Immature natural killer cell (primary cell): ENCODE measurements at places on chromosomes 4 and X.

DNA sequence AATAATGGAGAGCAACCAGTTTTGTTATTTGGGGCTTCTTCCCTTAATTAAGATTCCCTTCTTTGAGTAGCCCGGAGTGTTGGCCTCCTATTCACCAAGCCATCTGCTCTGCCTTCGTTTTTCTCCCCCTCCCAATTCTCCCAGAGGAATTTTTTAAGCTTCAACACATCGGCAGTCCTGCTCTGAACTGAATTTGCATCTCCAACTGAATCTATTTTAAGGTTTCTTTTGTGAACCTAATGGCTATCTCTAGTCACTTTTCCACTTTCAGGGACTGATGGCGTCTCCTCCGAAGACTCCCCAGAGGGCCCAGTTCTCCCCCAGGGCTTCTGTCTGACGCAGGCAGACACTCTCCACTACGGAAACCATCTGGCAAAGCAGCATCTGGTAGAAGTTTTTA, 280.2 kb downstream of the ADGRA3 start:
- H3K27ac ChIP-seq, result no peak overlapping the region
- H3K4me3 ChIP-seq, result no peak overlapping the region
- H3K4me1 ChIP-seq, result no peaks in the 10 kb centered on the region
- H3K27me3 ChIP-seq, result peaks cover 4% of the 10 kb centered on the region
- no peaks in the 10 kb centered on the region for H3K36me3 ChIP-seq

DNA sequence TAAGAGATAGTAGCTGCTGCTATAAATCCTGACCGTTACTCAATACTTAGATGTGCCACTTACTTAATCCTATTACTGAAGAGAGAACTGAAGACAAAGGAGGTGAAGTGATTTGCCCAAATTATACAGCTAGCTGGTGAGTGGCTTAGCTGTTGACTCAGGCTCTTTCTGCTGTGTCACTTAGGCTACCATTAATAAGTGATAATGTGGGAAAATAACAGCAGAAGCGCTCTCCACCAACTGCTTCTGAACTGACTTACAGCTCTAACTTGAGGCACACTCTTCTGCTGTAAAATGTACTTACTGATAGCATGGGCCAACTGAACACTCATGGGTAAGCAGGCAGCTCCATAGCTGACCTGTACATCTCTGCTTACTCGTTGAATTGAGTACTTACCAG, 7.5 kb upstream of the KLHL5 start:
- H3K27me3 ChIP-seq, result no peaks in the 10 kb centered on the region
- H3K4me3 ChIP-seq, result no peak overlapping the region
- H3K4me1 ChIP-seq, result peaks cover 14% of the 10 kb centered on the region
- DNase-seq, result no peak
- H3K27ac ChIP-seq, result no peak overlapping the region

DNA sequence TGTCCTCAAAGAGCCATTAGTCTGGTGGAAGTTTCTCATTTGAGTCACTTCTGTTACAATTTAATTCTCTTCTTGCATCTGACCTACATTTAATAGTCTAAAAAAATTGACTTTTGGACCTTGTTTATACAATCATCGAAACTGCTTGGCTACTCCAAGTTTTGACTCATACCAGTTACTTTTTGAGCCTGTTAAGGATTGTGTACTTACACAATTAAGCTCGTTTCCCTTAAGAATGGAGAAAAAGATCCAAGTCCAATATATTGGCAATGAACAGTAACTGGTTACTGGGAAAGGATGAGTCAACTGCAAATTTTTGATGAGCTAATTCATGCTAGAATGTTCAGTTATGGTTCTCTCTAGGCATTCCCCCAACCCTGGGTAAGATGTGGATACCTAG, 58.2 kb downstream of the DCX start:
- no peaks in the 10 kb centered on the region for H3K36me3 ChIP-seq
- H3K27ac ChIP-seq, result no peak overlapping the region
- no peak for DNase-seq
- peaks cover 10% of the 10 kb centered on the region for H3K27me3 ChIP-seq

- H3K4me1 ChIP-seq, result no peaks in the 10 kb centered on the region
- no peak overlapping the region for H3K4me3 ChIP-seq
- no peaks in the 10 kb centered on the region for H3K36me3 ChIP-seq
- no peak for DNase-seq
- H3K27ac ChIP-seq, result no peak overlapping the region
Measured at GRCh38 chr4:76376534-76376933, 44.4 kb downstream of the CCDC158 start.

DNA sequence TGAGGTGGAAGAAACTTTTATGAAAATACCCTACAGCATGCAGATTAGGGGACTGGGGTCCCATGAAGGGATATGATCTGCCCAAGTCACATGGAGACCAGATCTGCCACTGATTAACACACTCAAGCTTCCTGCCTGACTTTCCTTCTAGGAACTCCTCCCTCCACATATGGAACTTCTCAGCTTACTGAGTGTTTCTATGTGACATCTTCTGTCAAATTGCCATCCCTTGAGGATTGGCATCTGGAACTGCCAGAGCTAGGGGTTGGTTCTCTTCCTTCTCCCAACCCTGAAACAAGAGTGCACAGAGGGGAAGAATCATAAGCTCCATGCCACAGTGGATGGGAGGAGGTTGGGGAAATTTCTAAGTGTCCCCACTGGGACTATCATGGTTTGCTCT, 150.6 kb upstream of the MBNL3 start:
- H3K4me1 ChIP-seq, result no peaks in the 10 kb centered on the region
- H3K27me3 ChIP-seq, result peaks cover 3% of the 10 kb centered on the region
- H3K4me3 ChIP-seq, result no peak overlapping the region
- H3K36me3 ChIP-seq, result no peaks in the 10 kb centered on the region
- DNase-seq, result no peak
- no peak overlapping the region for H3K27ac ChIP-seq

DNA sequence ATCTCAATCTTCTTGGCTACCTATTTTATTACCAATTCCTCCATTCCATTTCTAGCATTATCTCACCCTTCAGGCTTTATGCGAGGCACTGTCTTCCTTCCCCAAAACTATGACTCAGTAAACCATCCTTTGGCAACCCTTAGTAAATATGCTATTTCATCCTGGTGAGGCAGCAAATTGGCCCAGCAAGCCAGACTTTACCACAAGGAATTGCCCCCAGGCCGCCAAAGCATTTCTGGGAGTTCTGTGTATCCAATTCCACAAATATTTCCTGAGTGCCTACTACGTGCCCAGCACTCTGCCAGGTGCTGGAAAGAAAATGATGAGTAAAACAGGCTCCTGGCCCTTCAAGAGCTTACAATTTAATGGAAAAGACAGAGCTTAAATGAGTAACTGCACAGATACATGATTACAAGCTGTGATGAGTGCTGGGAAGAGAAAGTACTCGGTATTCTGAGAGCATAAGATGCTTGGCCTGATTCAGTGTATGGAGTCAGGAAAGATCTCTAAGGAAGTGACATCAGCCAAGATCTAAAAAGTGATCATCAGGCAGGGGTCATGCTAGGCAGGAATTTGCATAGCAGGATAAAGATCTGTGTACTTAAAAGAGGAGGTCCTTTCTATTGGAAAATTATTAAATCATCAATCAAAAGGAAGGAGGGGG, 193.8 kb downstream of the ADAMTS3 start:
- no peak overlapping the region for H3K4me3 ChIP-seq
- H3K4me1 ChIP-seq, result no peaks in the 10 kb centered on the region
- no peaks in the 10 kb centered on the region for H3K36me3 ChIP-seq
- no peak overlapping the region for H3K27ac ChIP-seq
- no peaks in the 10 kb centered on the region for H3K27me3 ChIP-seq

- H3K4me1 ChIP-seq, result no peaks in the 10 kb centered on the region
- H3K27ac ChIP-seq, result no peak overlapping the region
- H3K27me3 ChIP-seq, result peaks cover 1% of the 10 kb centered on the region
- no peaks in the 10 kb centered on the region for H3K36me3 ChIP-seq
Measured at GRCh38 chr4:81052119-81053068, 21.9 kb downstream of the BMP3 start.

GRCh38 chrX:13008189-13008533, 33.3 kb downstream of the TMSB4X start:
- no peaks in the 10 kb centered on the region for H3K36me3 ChIP-seq
- DNase-seq, result no peak
- no peak overlapping the region for H3K27ac ChIP-seq
- no peak overlapping the region for H3K4me3 ChIP-seq

GRCh38 chrX:46543441-46543840, 1.8 kb downstream of the ZNF674 start:
- H3K27ac ChIP-seq, result peak overlapping the region; percentile 98
- H3K27me3 ChIP-seq, result peaks cover 9% of the 10 kb centered on the region
- no peak for DNase-seq
- H3K4me3 ChIP-seq, result no peak overlapping the region
- H3K4me1 ChIP-seq, result peaks cover 30% of the 10 kb centered on the region
- H3K36me3 ChIP-seq, result peaks cover 4% of the 10 kb centered on the region

- no peaks in the 10 kb centered on the region for H3K4me1 ChIP-seq
- H3K4me3 ChIP-seq, result no peak overlapping the region
- peaks cover 7% of the 10 kb centered on the region for H3K36me3 ChIP-seq
- DNase-seq, result no peak
- no peak overlapping the region for H3K27ac ChIP-seq
Measured at GRCh38 chr4:17490575-17491059, 21.3 kb downstream of the QDPR start.

GRCh38 chr4:67558493-67558892, at the start of gene STAP1:
Gene STAP1, plus strand, starts transcription at chr4:67558727. Its CDS starts 83 bp downstream, at chr4:67558810.
- H3K36me3 ChIP-seq, result no peaks in the 10 kb centered on the region
- H3K27ac ChIP-seq, result peak within 1 kb of the TSS; percentile 92
- peaks cover 50% of the 10 kb centered on the region for H3K4me1 ChIP-seq
- peak within 1 kb of the TSS; percentile 93 for H3K4me3 ChIP-seq

DNA sequence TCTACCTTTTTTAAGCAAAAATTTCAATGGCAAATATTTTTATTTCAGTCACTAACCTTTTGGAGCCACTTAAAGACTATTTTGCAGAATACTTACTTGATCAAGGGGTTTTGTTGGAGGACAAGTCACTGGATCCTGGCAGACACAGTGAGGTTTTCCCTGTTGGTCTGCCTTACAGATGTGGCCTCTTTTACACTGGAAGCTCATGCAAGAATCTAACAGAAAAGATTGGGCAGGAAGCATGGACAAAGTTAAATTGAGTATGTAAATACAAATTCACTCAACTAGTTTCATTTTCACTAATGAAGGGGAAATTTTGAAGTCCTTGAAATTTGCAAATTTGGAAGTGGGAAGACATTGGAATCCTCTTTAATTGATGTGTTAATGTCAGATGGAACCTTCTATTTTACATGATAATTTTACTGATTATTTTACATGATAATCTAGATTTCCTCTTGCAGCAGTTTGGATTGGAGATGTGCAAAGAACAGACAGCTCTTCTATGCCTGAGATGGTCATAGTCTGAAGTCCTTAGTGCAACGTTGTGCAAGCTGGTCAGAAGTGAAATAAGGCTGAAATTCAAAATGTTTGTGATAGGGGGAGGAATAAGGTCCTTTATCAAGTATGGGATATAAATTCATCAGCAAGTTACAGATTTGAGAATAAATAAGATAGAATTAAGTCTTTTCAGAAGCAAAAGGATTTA, 38.4 kb downstream of the SPARCL1 start:
- no peak overlapping the region for H3K4me3 ChIP-seq
- H3K27me3 ChIP-seq, result no peaks in the 10 kb centered on the region
- no peaks in the 10 kb centered on the region for H3K4me1 ChIP-seq
- H3K27ac ChIP-seq, result no peak overlapping the region
- DNase-seq, result no peak
- H3K36me3 ChIP-seq, result no peaks in the 10 kb centered on the region

- H3K27ac ChIP-seq, result no peak overlapping the region
- peaks cover 2% of the 10 kb centered on the region for H3K27me3 ChIP-seq
- H3K36me3 ChIP-seq, result no peaks in the 10 kb centered on the region
- DNase-seq, result no peak
Measured at GRCh38 chr4:76641351-76641750, 206.3 kb downstream of the SHROOM3 start.

DNA sequence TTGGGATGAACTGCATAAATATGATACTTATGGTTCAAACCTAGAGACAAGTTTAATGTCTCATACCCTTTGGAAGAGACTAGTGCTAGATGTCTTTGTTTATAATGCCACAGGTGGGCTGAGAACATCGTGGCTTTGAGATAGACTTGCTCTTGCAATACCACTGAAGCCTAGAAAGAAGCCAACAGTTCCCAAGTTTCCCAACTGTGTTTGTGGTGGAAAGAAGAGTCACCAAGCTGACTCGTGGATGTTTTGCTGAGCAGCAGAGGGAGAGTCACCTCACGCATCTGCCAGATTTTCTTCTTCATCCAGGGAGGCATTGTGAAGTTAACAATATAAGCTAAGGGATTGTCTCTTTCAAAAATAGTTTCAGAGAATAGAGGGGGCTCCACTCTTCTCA, 1076.2 kb downstream of the C4orf33 start:
- no peaks in the 10 kb centered on the region for H3K27me3 ChIP-seq
- DNase-seq, result no peak
- no peaks in the 10 kb centered on the region for H3K36me3 ChIP-seq
- no peak overlapping the region for H3K4me3 ChIP-seq
- H3K4me1 ChIP-seq, result no peaks in the 10 kb centered on the region

GRCh38 chr4:67131224-67131623, 414.1 kb downstream of the CENPC start:
- H3K27me3 ChIP-seq, result no peaks in the 10 kb centered on the region
- no peaks in the 10 kb centered on the region for H3K36me3 ChIP-seq
- H3K27ac ChIP-seq, result no peak overlapping the region
- H3K4me3 ChIP-seq, result no peak overlapping the region
- H3K4me1 ChIP-seq, result no peaks in the 10 kb centered on the region

GRCh38 chr4:86306816-86307215, 53.0 kb downstream of the MAPK10 start:
- H3K4me1 ChIP-seq, result no peaks in the 10 kb centered on the region
- H3K27ac ChIP-seq, result no peak overlapping the region
- H3K36me3 ChIP-seq, result no peaks in the 10 kb centered on the region
- H3K27me3 ChIP-seq, result no peaks in the 10 kb centered on the region
- DNase-seq, result no peak

DNA sequence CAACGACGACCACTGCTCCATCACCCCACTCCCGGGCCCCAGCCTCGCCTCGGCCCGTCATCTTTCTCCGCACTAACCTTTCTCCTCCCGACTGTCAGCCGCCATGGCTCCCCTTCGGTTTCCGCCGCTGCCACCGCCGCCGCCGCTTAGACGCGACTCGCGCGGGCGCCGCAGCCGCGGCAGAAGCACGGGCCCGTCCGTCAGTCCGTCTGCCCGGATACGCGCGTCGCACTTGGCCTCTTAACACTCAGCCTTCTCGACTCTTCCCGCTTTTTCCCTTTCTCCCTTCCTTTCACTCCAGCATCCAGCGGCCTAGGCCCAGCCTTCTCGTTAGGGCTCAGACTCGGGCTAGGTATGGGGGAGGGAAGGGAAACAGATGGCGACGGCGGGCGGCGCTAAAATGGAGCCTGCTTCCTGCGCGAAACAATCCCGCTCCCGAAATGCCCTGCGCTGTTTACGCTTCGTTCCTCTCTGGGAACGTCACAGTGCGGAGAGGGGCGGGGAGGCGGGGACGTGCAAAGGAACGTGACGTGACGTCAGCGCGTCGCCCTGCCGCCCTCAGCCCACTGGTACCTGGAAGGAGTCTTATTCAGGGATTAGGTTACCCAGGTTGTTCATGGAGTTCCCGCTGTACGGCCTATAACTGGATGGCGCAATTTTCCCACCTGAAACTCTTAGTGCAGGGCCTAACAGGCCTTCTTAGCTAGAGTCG, at the start of gene YTHDC1:
Gene YTHDC1, minus strand, starts transcription at position 442 of the 712 bp plus-strand sequence. Its CDS starts 337 bp downstream, at position 105.
- H3K27me3 ChIP-seq, result peaks cover 5% of the 10 kb centered on the region
- H3K4me3 ChIP-seq, result peak within 1 kb of the TSS; percentile 94
- H3K27ac ChIP-seq, result peak within 1 kb of the TSS; percentile 99

- H3K4me1 ChIP-seq, result no peaks in the 10 kb centered on the region
- no peak overlapping the region for H3K27ac ChIP-seq
- H3K36me3 ChIP-seq, result no peaks in the 10 kb centered on the region
- H3K4me3 ChIP-seq, result no peak overlapping the region
- DNase-seq, result no peak
Measured at GRCh38 chr4:4627111-4627510, 85.3 kb upstream of the STX18 start.

GRCh38 chrX:85963736-85964135, 83.6 kb downstream of the CHM start:
- H3K4me1 ChIP-seq, result no peaks in the 10 kb centered on the region
- H3K36me3 ChIP-seq, result peaks cover 10% of the 10 kb centered on the region
- no peaks in the 10 kb centered on the region for H3K27me3 ChIP-seq
- H3K4me3 ChIP-seq, result no peak overlapping the region
- H3K27ac ChIP-seq, result no peak overlapping the region
